ENCODE measurements at places on chromosomes 2 and 18. TPM values are rescaled to one million over a fixed set of nuclear protein-coding genes. Genes with fewer than 3 reads are reported as not detected.

PIEZO2 gene
- 1.3 TPM for total RNA-seq

- DNase-seq, result no peak
These were observed 304.8 kb downstream of the PDE11A start for GRCh38 chr2:177767768-177768167.

GRCh38 chr2:105723431-105723830, 21.3 kb upstream of the NCK2 start:
- no peak for DNase-seq

UGP2 gene
- total RNA-seq, result 600 TPM

GRCh38 chr2:159136391-159136790, 150.1 kb downstream of the WDSUB1 start:
- DNase-seq, result no peak

C1QL2 gene
- total RNA-seq, result not detected

MOCOS gene
- total RNA-seq, result 5.7 TPM

PLA2R1 gene
- 6.8 TPM for total RNA-seq

GRCh38 chr2:201406077-201406662, 45.1 kb downstream of the TRAK2 start:
- DNase-seq, result no peak

GRCh38 chr18:41744421-41745030, 210.5 kb upstream of the PIK3C3 start:
- DNase-seq, result no peak

DSC2 gene
- total RNA-seq, result 177 TPM

DNA sequence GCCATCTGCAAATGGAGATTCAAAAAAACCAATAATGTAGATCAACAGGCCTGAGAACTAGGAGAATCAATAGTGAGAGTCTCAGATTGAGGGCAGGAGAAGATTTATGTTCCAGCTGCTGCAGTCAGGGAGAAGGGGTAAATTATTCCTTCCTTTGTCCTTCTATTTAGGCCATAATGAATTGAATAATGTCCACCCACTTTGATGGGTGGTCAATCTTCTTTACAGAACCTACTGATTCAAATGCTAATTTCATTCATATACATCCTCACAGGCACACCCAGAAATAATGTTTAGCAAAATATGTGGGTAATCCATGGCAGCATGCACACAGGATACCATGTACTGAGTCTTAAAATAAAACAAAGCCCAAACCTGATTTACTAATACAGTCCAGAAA, 695.3 kb upstream of the REG3G start:
- no peak for DNase-seq

GRCh38 chr2:54809819-54810218, 86.4 kb downstream of the EML6 start:
- DNase-seq, result no peak

DNA sequence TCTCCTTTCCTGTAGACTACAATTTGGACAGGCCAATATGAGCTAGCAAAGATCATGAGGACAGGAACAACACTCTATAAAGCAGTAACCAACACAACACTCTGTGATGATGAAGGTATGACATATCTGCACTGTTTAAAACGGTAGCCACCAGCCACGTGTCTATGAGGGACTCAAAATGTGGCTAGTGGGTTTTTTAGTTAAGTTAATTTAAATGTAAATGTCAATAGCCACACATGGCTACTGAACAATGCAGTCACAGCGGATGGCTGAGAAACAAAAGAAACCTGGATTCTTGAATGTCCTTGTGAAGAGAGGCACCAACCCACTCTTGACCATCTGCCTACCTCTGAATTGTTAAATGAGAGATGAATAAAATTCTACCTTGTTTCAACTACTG, 33.9 kb downstream of the FANCL start:
- DNase-seq, result no peak

DNA sequence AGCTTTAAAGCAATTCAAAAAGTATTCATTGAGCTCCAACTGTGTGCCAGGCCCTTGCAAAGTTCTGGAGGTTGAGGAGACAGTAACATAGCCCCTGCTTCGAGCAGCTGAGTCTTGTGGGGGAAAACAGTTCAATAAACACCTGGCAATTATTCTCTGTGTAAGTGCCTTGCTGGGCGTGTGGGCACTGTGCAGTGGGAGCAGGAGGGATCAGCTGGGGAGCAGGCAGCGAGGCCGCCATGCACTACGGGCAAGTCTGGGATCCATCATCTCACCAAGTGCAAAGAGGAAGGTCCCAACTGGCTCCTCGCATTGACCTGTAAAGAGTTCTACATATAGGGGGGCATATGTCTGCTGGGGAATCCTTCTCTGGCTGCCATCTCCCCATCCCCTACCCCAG, 342.2 kb upstream of the HS6ST1 start:
- no peak for DNase-seq

DNA sequence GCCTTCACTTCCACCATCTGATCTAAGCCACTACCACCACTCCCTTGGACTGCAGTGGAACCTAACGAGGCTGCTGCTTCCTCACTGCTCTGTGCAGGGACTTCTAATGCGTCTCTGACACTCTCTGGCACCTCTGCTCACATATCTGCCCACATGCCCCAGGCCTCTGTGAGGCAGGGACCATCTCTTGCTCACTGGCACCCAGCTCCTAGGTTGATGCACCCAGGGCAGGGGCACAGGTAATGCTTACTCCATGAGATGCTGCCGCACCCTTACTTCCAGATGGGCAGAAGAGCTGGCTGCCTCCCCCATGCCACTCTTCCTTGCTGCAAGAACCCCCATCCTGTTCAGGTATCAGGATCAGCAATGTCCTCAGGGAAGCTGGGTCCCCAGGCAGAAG, 294.0 kb upstream of the HS6ST1 start:
- DNase-seq, result no peak

DNA sequence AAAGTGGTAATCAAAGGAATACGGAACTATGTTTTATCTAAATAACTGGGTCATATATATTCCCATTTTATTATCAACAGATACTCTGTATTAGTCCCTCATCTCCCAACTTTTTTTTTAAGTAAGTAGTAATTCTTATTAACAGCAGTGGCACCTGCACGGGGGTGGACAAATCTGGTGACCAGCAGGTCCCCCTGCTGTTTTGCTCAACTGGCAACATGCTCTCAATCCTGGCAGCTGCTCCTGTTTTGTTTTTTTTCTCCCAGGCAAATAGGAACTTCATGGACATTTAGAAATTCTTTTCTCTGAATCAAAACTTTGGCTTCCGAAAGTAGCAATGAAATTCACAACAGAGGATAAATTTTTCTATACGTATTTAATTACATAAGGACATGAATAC, 193.5 kb downstream of the SS18 start:
- DNase-seq, result no peak

NTSR2 gene
- not detected for total RNA-seq

SLC14A1 gene
- total RNA-seq, result 0.95 TPM

GRCh38 chr2:166653185-166653813, 159.2 kb upstream of the SCN7A start:
- no peak for DNase-seq

GRCh38 chr2:241903121-241904010, 33.8 kb downstream of the RTP5 start:
- no peak for DNase-seq

DNA sequence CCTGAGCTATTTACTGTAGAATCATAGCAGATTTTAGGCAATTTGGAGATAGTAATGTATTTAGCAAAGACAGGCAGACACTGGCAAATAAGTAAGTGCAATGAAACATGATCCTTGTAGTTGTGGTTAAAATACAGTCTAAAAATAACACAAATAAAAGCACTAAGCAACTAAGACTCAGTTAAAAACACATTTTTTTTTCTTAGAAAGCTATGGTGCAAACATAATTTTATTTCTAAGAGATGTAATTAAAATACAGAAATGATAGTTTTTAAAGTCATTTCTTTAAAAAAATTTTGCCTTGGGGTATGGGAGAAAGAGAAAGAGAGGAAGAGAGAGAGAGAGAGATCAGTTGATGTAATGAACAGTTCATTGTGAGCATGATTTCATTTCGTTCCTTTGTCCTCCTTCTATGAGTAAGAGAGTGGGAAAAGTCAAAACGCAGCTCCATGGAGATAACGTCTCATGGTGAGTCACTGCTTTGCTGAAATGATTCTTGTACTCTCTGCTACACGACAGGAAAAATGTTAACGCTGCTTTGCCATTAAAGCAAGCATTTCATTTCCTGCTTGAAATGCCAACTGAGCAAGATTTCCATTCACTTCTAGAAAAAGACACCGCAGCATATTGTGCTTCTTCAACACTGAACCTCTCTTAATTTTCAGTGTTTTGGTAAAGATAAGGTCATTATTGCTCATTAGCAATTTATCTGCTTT, 61.3 kb upstream of the PGAP1 start:
- DNase-seq, result no peak

DNA sequence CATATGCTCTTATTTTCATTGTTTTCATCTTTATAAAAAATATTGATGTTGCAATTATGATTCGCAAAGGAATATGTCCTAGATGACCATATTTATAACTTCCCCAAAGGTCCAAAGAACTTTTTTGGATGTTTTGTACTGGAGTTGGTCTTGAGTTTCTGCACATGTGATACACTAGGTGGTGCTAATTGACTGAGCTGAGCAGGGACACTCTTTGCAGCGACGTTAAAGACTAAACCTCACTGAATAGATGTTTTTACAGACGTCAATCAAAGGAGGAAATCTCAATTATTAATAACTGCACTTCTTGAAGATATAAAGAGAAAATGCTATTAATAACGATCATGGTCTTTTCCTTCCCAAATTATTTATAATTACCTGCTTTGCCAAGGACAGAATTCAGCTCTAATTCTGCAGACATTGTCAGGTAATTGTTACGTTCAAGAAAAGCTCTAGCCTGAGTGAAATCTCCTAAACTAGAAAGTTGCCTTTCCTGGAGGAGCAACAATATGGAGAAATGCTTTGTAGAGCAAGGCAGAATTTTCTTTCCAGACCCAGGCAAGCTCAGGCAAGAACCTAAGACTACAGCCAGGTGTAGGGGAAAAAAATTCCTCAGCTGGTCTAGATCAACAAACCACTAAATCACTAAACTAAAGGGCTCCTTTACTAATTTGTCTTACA, 119.3 kb upstream of the RBBP8 start:
- DNase-seq, result no peak

DNA sequence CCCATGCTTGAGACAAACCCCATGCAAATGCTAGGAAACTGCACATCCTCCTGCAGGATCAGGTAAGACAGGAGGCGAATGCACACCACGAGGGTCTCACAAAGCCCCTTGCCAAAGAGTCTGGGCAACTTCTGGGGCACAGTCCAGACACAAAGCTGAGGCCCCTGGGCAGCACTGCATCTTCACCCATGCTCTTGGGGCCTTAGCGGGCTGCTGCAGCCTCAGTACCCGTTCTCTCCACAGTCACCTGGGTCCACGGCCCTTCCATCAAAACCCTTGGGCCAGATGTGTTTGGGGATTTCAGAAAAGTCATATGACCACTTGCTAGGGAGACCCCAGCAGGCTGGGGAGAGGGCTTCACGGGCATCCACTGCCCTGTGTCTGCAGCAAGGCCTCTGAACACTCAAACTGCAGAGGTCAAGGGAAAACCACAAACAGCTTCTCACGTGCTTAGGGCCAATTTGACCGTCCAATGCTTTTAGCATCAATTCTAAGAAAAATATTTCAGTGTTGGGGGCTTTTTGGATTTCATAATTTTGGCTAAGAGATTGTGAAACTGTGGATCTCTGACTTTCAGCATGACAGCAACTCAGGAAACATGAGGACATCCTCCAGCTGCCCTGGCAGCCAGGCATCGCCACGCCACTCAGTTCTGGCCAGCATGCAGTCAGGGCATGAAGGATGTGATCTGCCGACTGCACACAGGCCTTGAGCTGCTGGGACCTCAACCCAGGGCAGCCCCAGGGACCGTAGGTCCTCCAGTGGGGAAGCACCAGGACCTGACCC, 20.0 kb downstream of the PASK start:
- no peak for DNase-seq

ACOXL gene
- 0.42 TPM for total RNA-seq

TBR1 gene
- not detected for total RNA-seq

GRCh38 chr2:111122631-111123421, 2.1 kb downstream of the BCL2L11 start:
- DNase-seq, result peak; percentile 78

- DNase-seq, result no peak
These were observed 60.6 kb upstream of the SLC16A14 start for GRCh38 chr2:230129343-230129742.

DNA sequence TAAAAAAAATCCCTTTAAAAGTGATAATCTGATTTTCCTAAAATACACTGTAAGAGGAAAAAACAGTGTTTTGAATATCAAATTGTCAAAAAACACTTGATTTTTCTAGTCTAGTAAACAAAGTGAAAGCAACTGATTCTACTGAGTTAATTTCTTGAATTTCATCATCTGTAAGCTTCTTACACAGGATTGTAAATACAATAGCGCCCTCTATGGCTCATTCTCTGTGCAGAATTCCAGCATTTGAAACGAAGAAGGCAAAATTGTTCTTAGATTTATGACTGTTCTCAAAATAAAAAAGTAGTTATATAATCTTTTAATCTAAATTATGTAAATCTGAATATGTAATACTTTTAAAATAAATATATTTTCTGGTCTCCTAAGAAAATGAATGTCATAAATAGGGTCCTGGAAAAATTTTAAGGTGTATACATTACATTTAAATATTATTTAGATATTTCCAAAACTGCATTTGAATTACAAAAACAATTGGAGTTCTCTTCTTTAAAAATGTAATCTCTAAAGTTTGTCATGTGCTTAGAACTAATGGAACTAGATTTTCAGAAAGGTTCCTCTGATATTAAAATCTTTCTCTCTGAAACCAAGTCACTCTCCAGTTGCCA, 176.9 kb upstream of the MC4R start:
- no peak for DNase-seq

PLCD4 gene
- 1.0 TPM for total RNA-seq

- DNase-seq, result no peak
These were observed 55.7 kb downstream of the MEIS1 start for GRCh38 chr2:66490588-66491001.

DNA sequence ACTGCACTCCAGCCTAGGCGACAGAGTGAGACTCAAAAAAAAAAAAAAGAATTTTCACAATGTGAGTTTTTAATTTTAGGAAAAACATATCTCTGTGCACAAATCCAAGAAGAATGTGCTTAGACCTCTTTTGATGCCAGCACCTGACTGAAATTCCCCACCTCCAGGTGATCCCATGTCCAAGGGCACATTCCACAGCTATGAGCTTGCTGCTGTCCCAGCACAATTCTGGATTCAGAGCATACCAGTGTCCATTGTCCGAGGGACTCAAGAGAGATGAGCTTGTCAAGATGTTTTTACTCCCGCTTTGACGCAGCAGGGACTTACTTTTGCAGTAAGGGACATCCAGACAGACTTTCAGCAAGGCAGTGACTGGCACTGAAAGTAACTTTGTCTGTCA, 489.1 kb upstream of the ACVR2A start:
- DNase-seq, result no peak

- DNase-seq, result no peak
These were observed 154.7 kb downstream of the SOX11 start for GRCh38 chr2:5846881-5847280.
